Naive thymus-derived CD8-positive, alpha-beta T cell (primary cell): ENCODE measurements at places on chromosomes 6 and 20.
A peak's percentile ranks its signal among the peaks of the same experiment; 100 is the strongest.

GRCh38 chr6:101401792-101402621, 8.5 kb downstream of the GRIK2 start:
- peaks cover 32% of the 10 kb centered on the region for H3K36me3 ChIP-seq
- no peak overlapping the region for H3K27ac ChIP-seq
- H3K4me1 ChIP-seq = peaks cover 3% of the 10 kb centered on the region
- no peak overlapping the region for H3K4me3 ChIP-seq

DNA sequence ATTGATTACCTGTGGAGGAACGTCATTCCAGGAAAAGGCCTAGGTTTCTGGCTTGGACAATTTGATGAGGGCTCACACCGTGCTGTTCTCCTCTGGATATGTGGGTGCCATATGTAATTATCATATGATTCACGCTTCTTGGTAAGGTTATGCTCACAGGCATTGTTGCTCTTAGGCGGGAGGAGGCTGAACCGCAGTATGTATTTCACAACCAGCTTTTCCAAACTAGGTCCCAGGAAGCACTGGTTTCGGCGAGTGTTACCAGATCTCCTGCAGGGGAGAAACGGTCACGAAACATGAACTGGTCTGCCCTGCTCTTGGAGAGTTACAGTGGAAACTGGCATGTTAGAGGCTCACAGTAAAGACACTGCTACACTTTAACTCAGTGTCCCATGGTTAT, 793 bp upstream of the FAM50B start:
- H3K4me3 ChIP-seq = peak overlapping the region; percentile 75
- no peak for DNase-seq
- H3K27me3 ChIP-seq = no peaks in the 10 kb centered on the region

- peaks cover 6% of the 10 kb centered on the region for H3K36me3 ChIP-seq
- H3K27me3 ChIP-seq = no peaks in the 10 kb centered on the region
- no peaks in the 10 kb centered on the region for H3K4me1 ChIP-seq
- no peak overlapping the region for H3K4me3 ChIP-seq
- H3K27ac ChIP-seq = no peak overlapping the region
These were observed 234.2 kb downstream of the NRN1 start for GRCh38 chr6:5772408-5773120.

GRCh38 chr20:14178528-14178927, 158.9 kb downstream of the FLRT3 start:
- DNase-seq = no peak
- no peak overlapping the region for H3K27ac ChIP-seq
- H3K4me3 ChIP-seq = no peak overlapping the region
- H3K4me1 ChIP-seq = no peaks in the 10 kb centered on the region
- H3K27me3 ChIP-seq = no peaks in the 10 kb centered on the region
- H3K36me3 ChIP-seq = peaks cover 9% of the 10 kb centered on the region

GRCh38 chr20:35823147-35823546, 51.3 kb downstream of the PHF20 start:
- H3K36me3 ChIP-seq = peaks cover 65% of the 10 kb centered on the region
- no peak overlapping the region for H3K4me3 ChIP-seq
- DNase-seq = no peak
- H3K27ac ChIP-seq = no peak overlapping the region

- peaks cover 66% of the 10 kb centered on the region for H3K4me1 ChIP-seq
- H3K27ac ChIP-seq = peak overlapping the region; percentile 99
- peak; percentile 87 for DNase-seq
- H3K27me3 ChIP-seq = no peaks in the 10 kb centered on the region
These were observed 3.1 kb upstream of the CCDC167 start for GRCh38 chr6:37502703-37503291.

DNA sequence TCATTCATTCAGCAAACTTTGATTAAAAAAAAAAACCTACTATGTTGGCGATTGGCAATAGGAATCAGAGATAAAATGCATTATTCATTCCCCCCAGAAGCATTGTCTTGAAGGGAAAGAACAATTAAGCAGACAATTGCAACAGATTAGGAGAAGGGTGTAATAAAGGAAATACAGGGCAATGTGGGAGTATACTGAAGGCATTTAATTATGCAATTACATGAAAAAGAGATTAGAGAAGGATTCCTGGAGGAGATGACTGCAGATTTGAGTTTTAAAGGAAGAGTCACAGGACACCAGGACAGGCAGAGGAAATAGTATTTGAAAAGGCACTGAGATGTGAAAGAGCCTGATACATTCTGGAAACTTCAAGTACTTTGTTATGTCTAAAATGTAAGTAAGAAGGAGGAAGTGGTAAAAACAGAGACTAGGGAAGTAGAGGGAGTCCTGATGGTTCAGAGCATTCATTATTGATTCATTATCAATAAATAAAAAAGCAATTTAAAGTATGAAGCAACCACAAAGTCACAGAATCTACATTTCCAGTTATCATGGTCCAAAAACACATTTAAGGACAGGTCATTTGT, 43.7 kb downstream of the THEMIS start:
- peak overlapping the region; percentile 16 for H3K4me3 ChIP-seq
- H3K27me3 ChIP-seq = no peaks in the 10 kb centered on the region
- peak overlapping the region; percentile 81 for H3K27ac ChIP-seq
- DNase-seq = no peak
- peaks cover 51% of the 10 kb centered on the region for H3K36me3 ChIP-seq
- peaks cover 76% of the 10 kb centered on the region for H3K4me1 ChIP-seq

- no peaks in the 10 kb centered on the region for H3K36me3 ChIP-seq
- no peaks in the 10 kb centered on the region for H3K4me1 ChIP-seq
- DNase-seq = no peak
- no peak overlapping the region for H3K27ac ChIP-seq
- H3K27me3 ChIP-seq = peaks cover 15% of the 10 kb centered on the region
These were observed 122.3 kb downstream of the THBS2 start for GRCh38 chr6:169131390-169131789.

GRCh38 chr6:37493661-37493995, 6.1 kb downstream of the CCDC167 start:
- no peak overlapping the region for H3K27ac ChIP-seq
- H3K27me3 ChIP-seq = no peaks in the 10 kb centered on the region
- DNase-seq = no peak
- H3K36me3 ChIP-seq = no peaks in the 10 kb centered on the region
- no peak overlapping the region for H3K4me3 ChIP-seq
- peaks cover 25% of the 10 kb centered on the region for H3K4me1 ChIP-seq

DNA sequence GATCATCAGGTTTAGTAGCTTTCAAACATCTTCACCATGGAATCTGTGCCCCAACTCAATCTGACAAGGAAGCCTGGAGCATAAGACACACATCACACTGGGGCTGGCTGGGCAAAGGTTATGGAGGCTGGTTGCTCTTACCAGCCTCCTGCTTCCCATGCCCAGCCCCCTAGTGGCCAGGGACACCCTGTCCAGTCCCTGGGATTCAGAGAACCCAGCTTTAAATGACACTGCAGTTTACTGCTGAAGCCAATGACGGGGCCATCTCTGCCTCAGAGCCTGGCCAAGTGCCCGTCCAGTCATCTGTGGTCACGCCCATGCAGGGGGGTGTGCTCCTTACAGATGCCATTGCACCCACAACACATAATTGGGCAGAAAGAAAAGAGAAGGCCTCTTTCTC, 272.9 kb downstream of the SMOC2 start:
- no peaks in the 10 kb centered on the region for H3K36me3 ChIP-seq
- no peak overlapping the region for H3K4me3 ChIP-seq
- DNase-seq = no peak
- H3K27ac ChIP-seq = no peak overlapping the region
- peaks cover 23% of the 10 kb centered on the region for H3K27me3 ChIP-seq

- H3K4me1 ChIP-seq = no peaks in the 10 kb centered on the region
- H3K27me3 ChIP-seq = peaks cover 8% of the 10 kb centered on the region
- no peak for DNase-seq
- H3K27ac ChIP-seq = no peak overlapping the region
- no peak overlapping the region for H3K4me3 ChIP-seq
These were observed 70.4 kb upstream of the NFATC2 start for GRCh38 chr20:51612896-51613295.

- no peak overlapping the region for H3K4me3 ChIP-seq
- H3K27me3 ChIP-seq = peaks cover 2% of the 10 kb centered on the region
- H3K27ac ChIP-seq = no peak overlapping the region
- DNase-seq = no peak
These were observed 21.2 kb upstream of the SLC22A2 start for GRCh38 chr6:160279850-160280249.

DNA sequence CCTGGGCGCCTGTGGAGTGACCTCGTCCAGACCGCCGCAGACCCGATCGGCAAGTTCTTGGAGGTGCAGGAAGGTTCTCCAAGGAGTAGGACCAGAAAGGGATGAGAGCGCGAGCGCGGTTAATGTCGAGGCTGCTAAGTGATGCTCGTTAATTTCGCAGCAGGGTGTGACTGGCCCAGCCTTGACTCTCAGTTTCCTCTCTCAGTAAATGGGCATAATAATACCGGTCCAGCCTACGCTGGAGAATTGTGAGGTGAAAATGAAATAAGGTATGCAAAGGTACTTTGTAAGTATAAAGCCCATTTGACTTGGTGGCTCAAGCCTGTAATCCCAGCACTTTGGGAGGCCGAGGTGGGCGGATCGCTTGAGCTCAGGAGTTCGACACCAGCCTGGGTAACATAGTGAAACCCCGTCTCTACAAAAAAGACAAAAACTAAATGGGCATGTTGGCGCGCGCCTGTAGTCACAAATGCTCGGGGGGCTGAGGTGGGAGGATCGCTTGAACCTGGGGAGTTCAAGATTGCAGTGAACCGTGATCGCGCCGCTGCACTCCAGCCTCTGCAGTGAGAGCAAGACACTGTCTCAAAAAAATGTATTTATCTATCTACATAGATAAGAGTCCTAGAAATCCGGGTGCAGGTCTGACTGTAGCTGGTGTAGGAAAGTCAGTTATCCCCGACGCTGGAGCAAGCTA, 634 bp upstream of the BTBD9 start:
- peak overlapping the region; percentile 95 for H3K4me3 ChIP-seq
- no peaks in the 10 kb centered on the region for H3K36me3 ChIP-seq
- no peaks in the 10 kb centered on the region for H3K27me3 ChIP-seq
- H3K4me1 ChIP-seq = peaks cover 53% of the 10 kb centered on the region
- peak overlapping the region; percentile 88 for H3K27ac ChIP-seq
- no peak for DNase-seq

- H3K27me3 ChIP-seq = peaks cover 39% of the 10 kb centered on the region
- no peak overlapping the region for H3K27ac ChIP-seq
- no peak overlapping the region for H3K4me3 ChIP-seq
- no peak for DNase-seq
These were observed 17.0 kb downstream of the CST9 start for GRCh38 chr20:23588434-23589403.

GRCh38 chr6:14789996-14790395, 455.9 kb upstream of the JARID2 start:
- peaks cover 10% of the 10 kb centered on the region for H3K4me1 ChIP-seq
- no peaks in the 10 kb centered on the region for H3K36me3 ChIP-seq
- H3K27ac ChIP-seq = no peak overlapping the region
- H3K27me3 ChIP-seq = no peaks in the 10 kb centered on the region
- DNase-seq = no peak

DNA sequence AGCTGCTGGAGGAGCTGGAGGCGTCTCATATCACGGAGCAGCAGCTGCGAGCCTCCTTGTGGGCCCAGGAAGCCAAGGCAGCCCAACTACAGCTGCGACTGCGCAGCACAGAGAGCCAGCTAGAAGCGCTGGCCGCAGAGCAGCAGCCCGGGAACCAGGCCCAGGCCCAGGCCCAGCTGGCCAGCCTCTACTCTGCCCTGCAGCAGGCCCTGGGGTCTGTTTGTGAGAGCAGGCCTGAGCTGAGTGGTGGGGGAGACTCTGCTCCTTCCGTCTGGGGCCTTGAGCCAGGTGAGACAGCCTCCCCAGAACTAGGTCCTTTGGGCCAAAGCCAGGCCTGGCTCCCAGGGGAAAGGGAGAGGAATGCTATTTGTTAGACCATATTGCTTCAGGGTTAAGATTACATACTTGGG, 31.7 kb downstream of the C20orf173 start:
- H3K36me3 ChIP-seq = peaks cover 7% of the 10 kb centered on the region
- H3K27ac ChIP-seq = no peak overlapping the region
- no peak overlapping the region for H3K4me3 ChIP-seq
- H3K27me3 ChIP-seq = no peaks in the 10 kb centered on the region

- H3K36me3 ChIP-seq = no peaks in the 10 kb centered on the region
- H3K4me1 ChIP-seq = peaks cover 56% of the 10 kb centered on the region
- H3K27me3 ChIP-seq = no peaks in the 10 kb centered on the region
- H3K4me3 ChIP-seq = peak overlapping the region; percentile 52
These were observed 44.1 kb downstream of the DUSP22 start for GRCh38 chr6:336159-337114.

GRCh38 chr6:30102414-30102969, 10.4 kb downstream of the TRIM31 start:
- peak overlapping the region; percentile 91 for H3K27ac ChIP-seq
- peaks cover 42% of the 10 kb centered on the region for H3K27me3 ChIP-seq
- peaks cover 51% of the 10 kb centered on the region for H3K4me1 ChIP-seq
- peak overlapping the region; percentile 91 for H3K4me3 ChIP-seq
- DNase-seq = no peak

DNA sequence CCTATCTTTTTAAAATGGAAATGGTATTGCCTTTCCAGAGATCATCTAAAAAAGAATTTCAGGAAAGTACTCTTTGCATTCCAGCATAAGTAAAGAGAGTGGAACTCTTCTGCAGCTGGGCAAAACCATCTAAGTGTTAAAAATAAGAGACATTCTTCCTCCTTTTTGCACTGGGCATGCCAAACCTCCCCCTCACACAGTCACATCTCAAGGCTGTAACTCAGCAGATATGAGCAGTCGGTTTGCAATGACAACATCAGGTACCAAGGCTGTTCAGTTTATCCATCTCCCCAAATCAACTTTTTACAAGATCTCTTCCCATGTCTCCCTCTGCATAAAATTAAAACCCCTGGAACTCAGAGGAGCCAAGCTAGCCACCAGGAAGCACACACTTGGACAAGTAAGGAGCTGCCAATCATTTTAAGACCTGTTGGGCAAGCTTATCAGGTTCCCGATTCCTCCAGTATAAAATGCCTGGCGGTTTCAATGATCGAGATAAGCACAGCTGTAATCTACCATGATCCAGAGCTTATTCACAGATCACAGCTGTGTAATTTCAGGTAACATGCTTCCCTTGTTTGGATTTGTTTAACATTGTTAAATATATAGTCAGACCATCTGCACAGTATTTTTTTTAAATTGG, 23.2 kb downstream of the ID4 start:
- no peaks in the 10 kb centered on the region for H3K36me3 ChIP-seq
- H3K27me3 ChIP-seq = peaks cover 17% of the 10 kb centered on the region
- no peak overlapping the region for H3K4me3 ChIP-seq
- no peak for DNase-seq
- H3K27ac ChIP-seq = no peak overlapping the region

DNA sequence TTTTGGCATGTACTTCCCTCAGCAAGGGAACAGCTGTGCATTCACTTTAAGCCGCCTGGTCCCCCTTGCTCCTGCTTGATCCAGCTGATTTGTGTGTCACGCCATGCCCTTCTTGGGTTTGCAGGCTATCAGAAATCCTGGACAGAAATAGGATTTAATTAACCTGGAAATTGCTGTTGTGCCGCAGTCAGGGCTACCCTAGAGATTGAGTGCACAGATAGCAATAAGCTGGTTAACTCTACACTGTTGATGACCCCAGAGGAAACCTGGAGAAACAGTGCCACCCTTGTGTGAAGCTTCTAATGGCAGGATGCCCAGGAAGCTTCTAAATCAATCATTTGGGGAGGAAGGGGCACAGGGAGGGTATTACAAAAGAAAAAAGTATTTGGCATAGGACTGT, 199.0 kb downstream of the JARID2 start:
- H3K4me1 ChIP-seq = peaks cover 32% of the 10 kb centered on the region
- H3K27me3 ChIP-seq = no peaks in the 10 kb centered on the region
- H3K36me3 ChIP-seq = no peaks in the 10 kb centered on the region
- no peak for DNase-seq
